ENCODE measurements at places on chromosomes 6 and 20.

GRCh38 chr6:152241013-152241766, 396.0 kb downstream of the SYNE1 start:
- DNase-seq, result no peak

DNA sequence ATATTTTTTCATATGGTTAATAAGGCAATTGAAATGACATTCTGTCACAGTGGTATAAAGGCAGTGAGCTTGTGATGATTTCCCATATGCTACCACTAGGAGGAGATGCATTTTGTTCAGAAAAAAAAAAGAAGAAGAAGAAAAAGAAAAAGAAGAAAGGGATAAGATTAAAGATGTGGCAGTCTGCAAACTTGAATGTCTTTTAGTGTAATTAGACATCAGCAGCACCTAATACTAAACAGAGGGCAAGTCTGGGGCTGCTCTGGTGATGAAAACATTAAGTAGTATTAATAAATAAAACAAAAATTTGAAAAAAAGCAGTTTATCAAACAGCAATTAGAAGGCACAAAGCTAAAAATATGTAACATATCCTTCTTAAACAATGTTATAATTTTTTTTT, 95.4 kb upstream of the DEFB112 start:
- no peak for DNase-seq

DNA sequence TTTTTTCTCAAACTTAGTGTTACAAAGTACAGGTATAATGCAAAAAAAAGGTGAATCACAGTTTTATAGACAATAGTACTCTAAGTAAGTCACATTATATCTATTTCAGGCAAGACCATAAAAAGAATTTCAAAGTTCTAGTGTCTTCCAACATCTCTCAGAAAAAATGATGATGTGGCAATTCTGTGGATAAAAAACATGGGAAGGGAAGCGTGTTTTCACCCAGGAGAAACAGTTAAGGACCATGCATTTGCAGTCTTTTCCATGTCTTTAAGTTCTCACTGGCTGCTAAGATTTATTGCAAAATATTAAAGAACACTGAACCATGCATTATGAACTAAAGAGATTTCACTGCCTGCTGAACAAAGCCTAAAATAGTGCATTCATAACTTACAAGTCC, 1.8 kb downstream of the SSR1 start:
- no peak for DNase-seq

DNA sequence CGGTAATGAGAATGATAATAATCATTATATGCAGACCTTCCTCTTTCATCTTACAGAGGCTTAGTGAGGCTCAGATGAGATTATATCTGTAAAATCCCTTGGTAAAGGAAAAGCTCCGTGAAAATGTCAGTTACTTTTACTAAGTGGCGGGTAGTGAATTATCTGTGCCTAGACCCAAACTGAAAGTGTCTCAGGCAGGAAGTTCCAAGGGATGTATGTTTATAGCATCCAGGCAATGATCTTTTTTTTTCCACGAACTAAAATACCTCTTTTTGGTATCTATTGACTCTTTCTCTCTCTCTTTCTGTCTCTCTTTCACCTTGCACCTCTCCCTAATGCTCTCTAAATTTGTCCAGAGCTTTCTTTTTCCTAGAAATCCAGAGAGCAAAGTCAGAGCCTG, 5.0 kb downstream of the TCF21 start:
- DNase-seq, result no peak

DNA sequence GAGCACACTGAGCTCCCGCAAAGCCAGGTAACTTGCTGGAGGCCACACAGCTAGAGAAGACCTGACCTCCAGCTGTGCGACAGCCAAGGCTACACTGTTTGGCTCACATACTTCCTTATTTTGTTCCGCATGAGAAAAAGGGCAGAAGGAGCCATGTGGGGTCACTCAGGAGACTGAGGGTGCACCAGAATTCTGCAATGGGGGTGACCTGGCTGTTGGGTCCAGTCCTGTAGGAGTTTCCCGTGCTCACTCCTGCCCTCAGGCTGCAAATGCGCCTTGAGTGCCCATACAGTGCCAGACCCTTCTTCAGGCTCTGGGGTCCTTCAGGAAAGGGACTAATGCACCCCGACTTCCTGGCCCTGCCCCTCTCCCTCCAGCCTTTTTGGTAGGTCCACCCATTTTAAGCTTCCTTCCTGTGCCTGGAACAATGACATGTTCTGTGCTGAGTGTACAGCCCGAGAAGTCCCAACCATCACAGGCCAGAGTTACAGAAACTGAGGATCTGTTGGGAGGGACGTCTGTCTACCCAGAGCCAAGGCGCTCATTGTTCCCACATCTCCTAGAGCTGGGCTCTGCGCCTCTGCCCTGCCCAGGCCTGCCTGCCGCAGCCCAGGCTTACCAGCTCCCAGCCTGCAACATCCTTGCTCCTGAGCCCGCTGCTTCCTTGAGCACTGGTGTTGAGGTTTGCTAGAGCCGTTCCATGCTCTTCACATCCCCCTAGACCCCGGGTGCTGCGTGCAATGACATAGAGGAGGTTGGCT, 33.5 kb upstream of the CD93 start:
- DNase-seq, result no peak

DNA sequence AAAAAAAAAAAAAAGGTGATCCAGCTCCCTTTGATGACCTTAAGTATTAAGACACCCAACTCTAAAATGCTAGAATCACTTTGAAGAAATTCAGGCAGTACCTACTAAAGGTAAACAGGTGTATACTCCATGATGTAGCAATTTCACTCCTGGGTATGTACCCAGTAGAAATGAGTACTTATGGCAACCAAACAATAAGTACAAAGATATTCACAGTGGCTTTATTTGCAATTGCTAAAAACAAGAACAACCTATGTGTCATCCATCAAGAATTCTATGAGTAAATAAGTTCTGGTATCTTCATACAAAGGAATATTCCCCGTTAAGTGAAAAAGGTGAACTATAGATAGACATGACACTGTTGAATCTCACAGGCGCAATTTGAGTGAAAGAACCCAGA, 29.4 kb downstream of the MDGA1 start:
- DNase-seq, result no peak

DNA sequence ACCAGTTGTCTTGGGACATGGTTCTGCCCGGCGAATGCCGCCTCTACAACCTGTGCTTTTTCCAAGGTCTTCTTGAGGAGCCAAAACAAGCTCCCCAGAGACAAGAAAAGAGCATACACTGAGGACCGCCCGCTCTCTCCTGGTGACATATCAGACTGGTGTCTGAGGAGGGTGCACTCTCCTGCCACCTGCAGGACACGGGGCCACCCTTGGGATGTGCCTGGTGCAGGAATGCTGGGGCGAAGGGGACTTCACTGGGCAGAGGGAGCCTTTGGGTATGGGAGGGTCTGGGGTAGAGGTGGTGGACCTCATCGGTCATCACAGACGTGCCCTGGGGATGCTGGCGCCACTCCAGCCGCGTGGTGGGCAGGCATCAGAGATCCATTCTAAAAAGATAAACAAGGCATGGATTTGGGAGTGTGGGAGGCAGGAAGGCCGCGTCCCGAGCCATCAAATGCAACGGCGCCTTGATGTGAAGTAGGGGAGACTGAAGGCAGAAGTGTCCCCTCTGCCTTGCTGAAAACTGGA, 163.3 kb downstream of the CD83 start:
- DNase-seq, result no peak

DNA sequence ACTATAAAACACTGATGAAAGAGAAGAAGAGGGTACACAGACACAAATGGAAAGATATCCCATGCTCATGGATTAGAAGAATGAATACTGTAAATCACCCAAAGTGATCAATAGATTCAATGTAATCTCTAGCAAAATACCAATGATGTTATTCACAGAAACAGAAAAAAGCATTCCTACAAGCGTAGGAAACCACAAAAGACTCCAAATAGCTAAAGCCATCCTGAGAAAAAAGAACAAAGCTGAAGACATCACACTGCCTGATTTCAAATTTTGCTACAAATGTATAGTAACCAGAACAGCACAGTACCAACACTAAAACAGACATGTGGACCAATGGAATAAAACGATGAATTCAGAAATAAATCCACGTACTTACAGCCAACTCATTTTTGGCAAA, 43.0 kb downstream of the THBS2 start:
- DNase-seq, result no peak

GRCh38 chr20:36591854-36592641, 13.5 kb upstream of the RAB5IF start:
- DNase-seq, result no peak

GRCh38 chr20:12166053-12166717, 248.5 kb downstream of the BTBD3 start:
- peak; percentile 33 for DNase-seq

All from gastrocnemius medialis (tissue), 4 donors.